Neural crest cell (in vitro differentiated cells): ENCODE measurements at places on chromosomes 11 and 22. TPM values are rescaled to one million over a fixed set of nuclear protein-coding genes. Genes with fewer than 3 reads are reported as not detected.

LSP1 gene
- total RNA-seq: not detected in 2 replicates

CEP126 gene
- 2.1 and 2.4 TPM in 2 replicates for total RNA-seq

ASPHD2 gene
- total RNA-seq: 4.5 and 4.9 TPM in 2 replicates

TIMP3 gene
- 20.7 and 21.6 TPM in 2 replicates for total RNA-seq

CCND1 gene
- total RNA-seq: 344 and 350 TPM in 2 replicates

C22orf42 gene
- total RNA-seq: not detected in 2 replicates

SGSM1 gene
- 0.50 and 0.75 TPM in 2 replicates for total RNA-seq

CRYBB1 gene
- total RNA-seq: not detected in 2 replicates

PACSIN2 gene
- 76.1 and 79.4 TPM in 2 replicates for total RNA-seq

LINC01488 gene
- total RNA-seq: 0.11 TPM in 1 of 2 replicates, not detected in the other

OR8A1 gene
- not detected in 2 replicates for total RNA-seq

MMP1 gene
- not detected in 2 replicates for total RNA-seq

RFPL2 gene
- total RNA-seq: 0.21 TPM in 1 of 2 replicates, not detected in the other

VPREB1 gene
- total RNA-seq: not detected in 2 replicates

SERPINH1 gene
- total RNA-seq: 179 and 191 TPM in 2 replicates
